Activated T-helper 1 cell treated with anti-CD3 and anti-CD28 coated beads, Interleukin-2, amount 50 U/mL, for 16 hours (primary cell): ENCODE measurements at places on chromosomes 6 and 20.

DNA sequence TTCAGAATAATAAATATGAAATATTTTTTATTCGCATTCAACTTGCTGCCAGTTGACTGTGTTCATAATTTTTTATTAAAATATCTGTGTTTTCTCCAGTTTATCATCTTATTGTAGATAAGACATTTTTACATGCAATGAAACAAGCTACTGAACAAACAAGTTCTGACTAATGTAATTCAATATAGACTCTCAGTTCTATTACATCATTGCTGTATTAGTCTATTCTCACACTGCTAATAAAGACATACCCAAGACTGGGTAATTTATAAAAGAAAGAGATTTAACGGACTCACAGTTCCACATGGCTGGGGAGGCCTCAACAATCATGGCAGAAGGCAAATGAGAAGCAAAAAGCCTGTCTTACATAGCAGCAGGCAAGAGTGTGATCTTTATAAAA is 1357.7 kb upstream of the CITED2 start:
- no peak for DNase-seq

DNA sequence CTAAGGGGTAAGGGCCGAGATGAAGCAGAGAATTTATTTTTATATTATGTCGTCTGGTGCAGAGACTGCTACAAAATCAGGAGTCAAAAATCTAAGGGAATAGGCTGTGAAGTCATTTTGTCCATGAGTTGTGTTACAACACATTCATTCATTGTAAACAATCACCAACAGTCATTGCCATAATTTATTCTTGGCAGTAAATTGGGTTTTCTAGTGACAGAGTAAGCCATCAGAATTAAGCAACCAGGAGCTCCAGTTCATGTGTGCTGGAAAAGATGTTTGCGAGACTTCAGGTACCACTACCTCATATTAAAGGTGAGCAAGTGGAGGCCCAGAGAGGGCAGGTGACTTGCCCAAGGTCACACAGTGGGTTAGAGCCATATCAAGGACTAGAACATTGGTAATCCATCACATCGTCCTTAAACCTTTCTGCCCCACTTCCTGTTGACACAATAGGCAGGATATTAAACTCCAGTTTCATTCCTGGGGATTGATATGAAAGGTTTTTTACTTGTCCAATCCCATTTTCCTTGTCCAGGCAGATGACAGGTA is 46.0 kb downstream of the E2F3 start:
- no peak for DNase-seq

DNA sequence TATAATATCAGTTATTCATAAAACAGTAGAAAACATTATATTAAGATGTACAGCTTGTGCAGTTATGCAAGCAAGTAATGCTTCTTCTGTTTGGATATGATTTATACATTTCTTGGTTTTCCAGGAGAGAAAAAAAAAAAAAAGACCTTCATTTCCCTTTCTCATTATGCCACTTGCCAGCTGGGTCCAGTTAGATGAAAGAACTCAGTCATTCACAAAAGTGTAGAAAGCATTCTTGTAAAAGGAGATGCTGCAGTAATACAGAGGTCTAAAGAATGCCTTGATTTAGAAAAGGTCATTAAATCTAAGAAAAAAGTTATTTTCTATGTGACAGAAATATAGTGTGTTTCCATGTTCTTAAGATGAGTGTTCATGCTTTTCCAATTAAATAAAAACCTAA is 7.4 kb downstream of the PDE7B start:
- no peak for DNase-seq

DNA sequence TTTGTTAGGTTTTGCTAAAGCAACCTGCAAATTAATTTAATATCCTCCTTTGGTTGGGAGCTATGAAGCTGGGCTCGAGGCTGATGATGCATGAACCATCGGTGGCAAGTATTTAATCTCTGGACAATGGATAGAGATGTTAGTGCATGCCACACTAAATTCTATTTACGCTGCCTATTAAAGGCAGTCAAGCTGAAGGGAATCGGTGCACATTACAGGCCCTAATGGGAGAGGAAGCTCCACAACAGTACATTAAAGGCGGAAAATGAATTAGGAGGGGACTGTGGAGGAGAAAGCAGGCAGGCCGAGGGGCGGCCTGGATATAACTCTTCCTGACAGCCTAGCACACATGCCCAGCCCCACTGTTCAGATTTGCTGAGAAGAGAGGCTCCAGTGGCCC is 132.4 kb upstream of the MAFB start:
- DNase-seq = no peak

DNA sequence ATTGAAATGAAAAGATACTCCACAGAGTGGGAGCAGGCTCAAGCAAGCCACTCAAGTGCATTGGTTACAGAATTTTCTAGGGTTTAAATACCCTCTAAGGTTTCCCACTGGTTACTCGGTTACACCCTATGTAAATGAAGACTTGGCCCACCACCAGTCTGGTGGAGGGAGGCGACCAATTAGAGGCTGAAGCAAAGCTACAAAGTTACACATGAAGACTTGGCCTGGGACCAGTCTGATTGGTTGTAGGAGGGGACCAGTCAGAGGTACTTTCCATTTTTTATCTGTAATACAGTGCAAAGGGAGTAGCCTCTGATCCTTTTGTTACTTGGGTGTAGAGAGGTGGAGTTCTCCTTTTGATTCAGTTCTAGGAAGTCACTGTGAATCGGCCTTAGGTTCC is 7.6 kb downstream of the SRSF12 start:
- no peak for DNase-seq

GRCh38 chr6:53095716-53096115 is 30.5 kb downstream of the FBXO9 start:
- DNase-seq = no peak

- no peak for DNase-seq
These were observed 53.2 kb upstream of the ARG1 start for GRCh38 chr6:131519670-131520436.

DNA sequence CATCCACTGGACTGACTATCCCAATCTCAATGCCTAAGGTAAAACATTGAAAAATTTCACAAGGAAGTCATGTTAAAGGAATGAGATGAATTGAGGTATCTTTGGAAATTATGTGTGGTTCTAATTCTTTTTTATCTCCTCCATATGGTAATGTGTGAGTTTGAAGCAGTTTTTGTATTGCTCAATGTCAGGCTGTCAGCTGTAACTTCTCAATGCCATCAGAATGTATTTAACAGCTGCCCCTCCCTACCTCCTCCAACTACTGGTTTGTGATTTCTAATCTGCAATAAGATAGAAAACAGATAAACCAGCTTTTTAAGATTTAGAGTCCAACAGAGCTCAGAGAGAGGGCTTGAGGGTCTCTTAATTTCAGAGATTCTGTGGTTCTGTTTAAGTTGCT is 1005.8 kb upstream of the ADGRB3 start:
- no peak for DNase-seq

DNA sequence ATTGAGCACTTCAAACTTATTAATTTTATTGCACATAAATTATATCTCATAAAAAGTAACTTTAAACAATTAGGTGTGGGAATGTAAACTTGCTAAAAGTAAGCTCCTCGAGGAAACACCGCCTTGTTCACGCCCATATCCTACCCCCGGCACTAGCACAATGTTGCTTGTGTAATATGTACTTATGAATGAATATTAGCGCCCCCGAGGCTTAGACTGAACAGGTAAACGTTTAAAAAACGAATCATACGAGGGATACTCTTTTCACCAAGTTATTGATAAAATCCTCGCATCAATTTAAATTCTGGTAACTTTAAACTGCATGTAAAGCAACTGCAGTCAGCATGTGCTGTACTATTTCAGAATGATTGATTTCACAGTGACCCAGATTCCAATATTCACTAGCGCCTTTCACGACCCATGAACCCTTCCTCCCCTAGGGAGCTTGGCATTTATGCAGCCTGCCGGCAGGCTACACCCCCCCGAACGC is 637 bp downstream of the TFB1M start:
- no peak for DNase-seq

- DNase-seq = no peak
These were observed 30.1 kb upstream of the SH3BGRL2 start for GRCh38 chr6:79600812-79601609.

DNA sequence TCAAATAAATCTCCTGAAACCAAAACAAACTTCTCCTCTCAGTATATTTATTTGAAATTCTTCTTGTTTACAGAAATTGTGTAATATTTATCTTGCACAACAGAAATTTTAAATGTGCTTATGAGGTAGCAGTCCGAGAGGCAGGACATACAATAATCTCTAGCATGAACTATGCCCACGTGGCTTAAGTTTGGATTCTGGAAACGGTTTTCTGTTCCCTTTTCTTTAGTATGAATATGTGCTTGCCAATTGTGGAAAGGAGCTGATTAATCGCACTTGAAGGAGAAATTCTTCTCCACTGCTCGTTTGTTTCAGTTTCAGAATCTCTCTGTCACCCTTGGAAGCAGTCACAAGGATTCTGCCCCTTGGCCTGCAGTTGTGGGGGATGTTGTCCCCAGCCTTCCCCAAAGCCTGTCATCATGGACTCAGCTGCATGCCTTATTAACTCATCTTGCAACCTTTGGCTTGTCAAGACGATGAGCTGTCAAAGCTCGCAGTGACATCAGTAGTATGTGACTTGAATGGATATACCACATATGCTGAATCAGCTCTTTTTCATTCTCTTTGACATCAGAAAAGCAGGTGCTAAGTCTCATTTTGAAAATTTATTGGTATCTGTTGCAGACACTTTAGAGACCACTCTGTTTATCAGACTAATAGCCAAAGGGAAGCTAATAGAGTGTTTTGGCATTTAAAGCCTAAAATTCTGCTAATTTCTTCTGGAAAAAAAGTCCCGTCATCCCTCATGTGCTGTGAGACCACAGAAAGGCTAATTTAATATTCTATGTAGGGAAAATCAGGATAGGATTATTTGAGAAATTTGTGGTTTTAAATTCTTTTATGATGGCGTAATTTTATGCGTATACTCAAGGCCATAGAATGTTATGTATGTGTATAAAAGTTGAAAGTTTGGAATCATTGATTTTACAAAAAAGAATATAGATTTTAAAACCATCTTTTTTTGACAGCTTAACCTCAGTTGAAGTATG is 186.8 kb downstream of the ARID1B start:
- no peak for DNase-seq

GRCh38 chr6:142459271-142459670 is 157.5 kb downstream of the ADGRG6 start:
- no peak for DNase-seq

DNA sequence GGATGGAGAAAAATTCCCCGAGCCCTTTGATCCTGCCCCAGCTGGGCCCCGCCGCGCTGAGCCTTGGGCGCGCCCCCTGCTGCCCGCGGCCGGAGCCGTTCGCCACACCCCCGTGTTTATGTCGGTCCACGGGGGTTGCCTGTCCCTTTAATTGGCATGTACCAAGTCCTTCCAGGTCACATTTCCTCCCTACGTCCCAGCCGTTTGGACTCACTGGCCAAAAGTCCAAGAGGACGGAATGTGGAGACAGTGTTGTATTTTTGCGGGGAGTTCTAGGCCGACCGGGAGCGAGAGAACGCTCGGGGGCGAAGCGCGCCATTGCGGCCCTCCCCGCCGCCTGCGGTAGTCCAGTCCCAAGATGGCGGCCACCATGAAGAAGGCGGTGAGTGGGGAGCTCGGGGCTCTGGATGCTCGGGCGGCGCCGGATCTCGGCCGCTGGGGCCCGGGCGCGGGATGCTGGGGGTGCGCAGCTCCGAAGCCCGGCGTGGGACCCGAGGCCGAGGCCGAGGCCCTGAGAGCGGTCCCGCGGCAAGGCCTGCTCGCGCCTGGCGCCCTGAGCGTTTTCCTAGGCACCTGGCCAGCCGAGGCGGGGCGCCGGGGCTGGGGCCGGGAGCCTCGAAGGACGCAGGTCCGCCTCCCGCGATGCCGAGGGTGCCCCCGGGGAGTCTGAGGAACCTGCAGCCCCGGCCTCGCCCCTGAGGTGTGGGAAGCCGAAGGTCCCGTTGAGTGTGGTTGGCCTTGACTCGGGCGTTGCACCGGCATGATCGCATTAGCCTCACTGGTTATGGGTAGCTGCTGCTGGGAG is at the start of gene PFDN4:
TSS of gene PFDN4 (plus strand) at position 345 of the 805 bp plus-strand sequence. CDS start at position 359, 14 bp downstream.
- peak; percentile 69 for DNase-seq

DNA sequence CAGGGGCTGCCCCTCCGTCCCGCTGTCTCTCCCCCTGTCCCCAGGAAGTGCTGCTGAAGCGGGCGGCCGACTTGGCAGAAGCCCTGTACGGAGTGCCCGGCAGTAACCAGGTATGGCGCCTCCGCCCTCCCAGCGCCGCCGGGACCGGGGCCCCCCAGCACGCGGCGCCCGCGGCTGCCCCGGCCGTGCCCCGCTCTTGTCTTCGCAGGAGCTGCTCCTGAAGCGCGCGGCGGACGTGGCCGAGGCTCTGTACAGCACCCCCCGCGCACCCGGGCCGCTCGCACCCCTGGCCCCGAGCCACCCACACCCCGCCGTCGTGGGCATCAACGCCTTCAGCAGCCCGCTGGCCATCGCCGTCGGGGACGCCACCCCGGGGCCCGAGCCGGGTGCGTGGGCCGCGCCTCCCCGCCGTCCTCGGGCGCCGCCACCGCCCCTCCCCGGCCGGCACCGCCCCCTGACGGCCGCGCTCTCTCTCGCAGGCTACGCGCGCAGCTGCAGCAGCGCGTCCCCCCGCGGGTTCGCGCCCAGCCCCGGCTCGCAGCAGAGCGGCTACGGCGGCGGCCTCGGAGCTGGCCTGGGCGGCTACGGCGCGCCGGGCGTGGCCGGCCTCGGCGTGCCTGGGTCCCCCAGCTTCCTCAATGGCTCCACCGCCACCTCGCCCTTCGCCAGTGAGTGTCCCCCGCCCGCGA is 48.4 kb downstream of the CPXM1 start:
- DNase-seq = peak; percentile 43

- DNase-seq = no peak
These were observed 149.3 kb upstream of the AFDN start for GRCh38 chr6:167677422-167677789.

GRCh38 chr6:41505122-41506049 is 40.8 kb upstream of the FOXP4 start:
- DNase-seq = no peak

- DNase-seq = no peak
These were observed 15.4 kb downstream of the IGF2R start for GRCh38 chr6:159984268-159984786.

- no peak for DNase-seq
These were observed 133.0 kb downstream of the GPX5 start for GRCh38 chr6:28658475-28659249.

DNA sequence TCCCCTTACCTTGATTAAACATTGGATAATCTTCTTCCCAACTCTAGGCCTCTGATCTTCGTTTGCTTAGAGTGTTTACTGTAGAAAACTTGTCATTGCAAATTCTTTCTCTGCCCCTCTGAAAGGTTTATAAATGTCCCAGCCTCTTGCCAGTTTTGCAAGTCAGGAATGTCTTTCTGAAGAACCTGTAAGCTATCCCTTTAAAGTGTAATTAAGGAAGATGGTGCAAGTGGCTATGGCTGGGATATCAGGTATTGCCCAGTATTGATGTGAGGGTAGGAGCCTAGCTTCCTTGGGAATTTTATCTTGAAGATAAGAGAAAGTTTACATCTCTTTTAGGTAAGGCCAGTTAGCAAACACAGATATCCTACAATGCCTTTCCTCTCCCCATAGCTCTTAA is 211.0 kb upstream of the RIMS1 start:
- DNase-seq = no peak

GRCh38 chr6:79694156-79694555 is 63.0 kb downstream of the SH3BGRL2 start:
- DNase-seq = no peak
